Anterior cingulate cortex (tissue), 58 donors: ENCODE measurements at places on chromosomes 11 and 22.

DNA sequence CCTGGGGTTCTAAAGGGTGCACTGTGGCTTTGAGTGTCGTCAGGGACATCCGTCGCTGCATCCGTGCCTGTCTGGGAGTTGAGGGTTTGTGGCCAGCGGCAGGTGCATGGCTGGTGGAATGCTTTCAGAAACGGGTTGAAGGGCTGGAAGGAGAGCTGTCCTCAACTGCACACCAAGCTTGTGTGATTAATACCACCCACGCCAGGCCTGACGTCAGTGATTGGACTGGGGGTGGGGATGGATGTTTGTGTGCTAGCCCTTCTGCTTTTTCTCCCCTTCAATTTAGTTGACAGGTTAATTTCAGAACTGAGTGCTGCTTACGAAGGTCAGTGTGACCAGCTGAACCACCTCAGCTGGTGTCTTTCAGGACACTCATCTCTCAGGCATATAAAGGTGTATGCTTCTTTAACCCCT is 3.2 kb upstream of the GAB2 start:
- no peak for DNase-seq

DNA sequence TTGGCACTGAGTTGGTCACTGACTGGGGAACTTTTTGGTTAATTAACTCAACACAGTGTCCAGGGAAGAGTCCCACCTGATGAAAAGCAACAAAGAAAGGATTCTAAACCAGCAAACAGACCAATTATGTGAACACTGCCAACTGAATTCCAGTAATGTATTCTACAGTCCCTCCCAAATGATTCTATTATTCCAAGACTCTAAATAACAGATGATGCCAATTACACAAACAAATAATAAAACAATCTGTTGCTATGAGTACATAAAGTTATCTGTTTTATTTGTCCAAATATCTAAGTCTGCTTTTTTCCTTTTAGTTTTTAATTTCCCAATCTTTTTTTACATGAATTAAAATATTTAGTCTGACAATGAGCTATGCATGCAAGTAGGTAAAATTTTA is 98.3 kb upstream of the TP53AIP1 start:
- DNase-seq: no peak

- DNase-seq: no peak
These were observed 83.7 kb downstream of the BLID start for GRCh38 chr11:122032317-122032716.

GRCh38 chr11:57121996-57122395 is 59.8 kb upstream of the LRRC55 start:
- no peak for DNase-seq

GRCh38 chr11:62427630-62428233 is 8.9 kb downstream of the SCGB1A1 start:
- no peak for DNase-seq
